ENCODE measurements at places on chromosomes 2 and 18. TPM values are rescaled to one million over a fixed set of nuclear protein-coding genes. Genes with fewer than 3 reads are reported as not detected.

The POTEJ gene
- total RNA-seq: not detected

DNA sequence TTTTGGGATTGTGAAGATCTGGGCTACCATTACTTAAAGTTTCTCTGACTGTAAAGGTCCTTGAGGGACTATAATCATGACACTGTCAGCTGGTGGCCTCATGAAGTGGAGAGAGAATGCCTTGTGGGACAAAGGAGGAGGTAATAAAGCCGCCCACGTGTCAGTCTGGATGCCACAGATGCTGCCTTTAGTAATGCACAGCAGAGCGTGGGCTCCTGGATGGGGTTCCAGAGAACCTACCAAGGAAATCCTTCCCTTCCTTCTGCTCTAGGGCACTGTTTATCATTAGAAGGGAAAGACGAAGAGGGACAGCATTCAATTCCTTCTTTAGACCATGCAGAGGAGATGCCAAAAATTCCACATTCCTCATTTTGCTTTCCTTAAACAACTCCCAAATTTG, 63.5 kb downstream of the COL5A2 start:
- DNase-seq: no peak

- DNase-seq: no peak
Observed at GRCh38 chr2:60485055-60485454, 68.4 kb downstream of the BCL11A start.

- no peak for DNase-seq
Observed at GRCh38 chr2:11703700-11704099, 33.7 kb upstream of the NTSR2 start.

DNA sequence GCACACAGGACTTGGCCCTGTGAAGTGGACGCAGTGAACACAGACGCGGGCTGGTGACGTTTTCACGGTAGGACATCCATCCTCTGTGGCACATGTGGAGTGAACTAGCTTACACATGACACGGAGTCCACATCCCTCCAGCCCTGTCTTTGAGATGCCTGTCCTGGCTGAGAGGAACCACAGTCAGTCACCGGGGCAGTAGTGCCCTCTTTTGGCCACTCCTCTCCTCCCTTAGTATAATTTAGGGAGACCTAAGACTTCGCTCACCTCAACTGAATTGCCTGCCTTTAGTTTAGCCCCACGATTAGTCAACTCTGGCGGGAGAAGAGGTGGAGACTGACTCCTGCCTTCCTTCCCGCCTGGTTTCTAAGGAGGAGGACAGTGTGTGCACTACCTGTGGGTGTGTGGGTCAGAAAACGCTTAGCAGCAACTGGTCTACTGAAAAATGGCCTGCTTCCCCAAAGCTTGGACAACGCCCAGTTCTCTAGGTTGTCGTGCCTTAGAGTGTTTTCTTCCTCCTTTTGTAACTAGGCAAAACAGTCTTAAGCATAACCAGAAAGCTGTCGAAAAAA, 70.6 kb downstream of the MBP start:
- no peak for DNase-seq

DNA sequence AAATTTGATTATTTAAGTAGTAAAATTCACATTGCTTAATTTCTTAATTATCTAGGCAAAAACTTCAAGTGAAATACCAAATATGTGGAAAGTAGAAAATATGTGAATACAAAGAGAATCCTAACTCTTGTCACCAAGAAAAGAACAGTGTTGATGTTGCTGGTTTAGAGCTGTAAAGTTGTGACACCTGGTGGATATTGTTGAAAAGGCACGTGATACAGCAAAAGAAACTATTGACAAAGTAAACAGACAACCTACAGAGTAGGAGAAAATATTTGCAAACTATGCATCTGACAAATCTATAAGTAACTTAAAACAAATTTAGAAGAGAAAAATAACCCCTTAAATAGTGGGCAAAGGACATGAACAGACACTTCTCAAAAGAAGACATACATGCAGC, 25.6 kb upstream of the ZC3H15 start:
- DNase-seq: no peak

GRCh38 chr2:152072011-152072410, 26.8 kb downstream of the CACNB4 start:
- no peak for DNase-seq

- DNase-seq: no peak
Observed at GRCh38 chr2:74031221-74031620, 46.5 kb downstream of the TET3 start.

GRCh38 chr18:49520661-49521145, 33.7 kb upstream of the C18orf32 start:
- DNase-seq: no peak

- no peak for DNase-seq
Observed at GRCh38 chr2:64990876-64991275, 1.7 kb downstream of the SLC1A4 start.

GRCh38 chr18:77035380-77036187, 97.0 kb downstream of the MBP start:
- no peak for DNase-seq

- DNase-seq: no peak
Observed at GRCh38 chr2:109516445-109517117, 97.2 kb downstream of the SEPTIN10 start.

- DNase-seq: no peak
Observed at GRCh38 chr2:134406736-134407135, 152.9 kb downstream of the MGAT5 start.

DNA sequence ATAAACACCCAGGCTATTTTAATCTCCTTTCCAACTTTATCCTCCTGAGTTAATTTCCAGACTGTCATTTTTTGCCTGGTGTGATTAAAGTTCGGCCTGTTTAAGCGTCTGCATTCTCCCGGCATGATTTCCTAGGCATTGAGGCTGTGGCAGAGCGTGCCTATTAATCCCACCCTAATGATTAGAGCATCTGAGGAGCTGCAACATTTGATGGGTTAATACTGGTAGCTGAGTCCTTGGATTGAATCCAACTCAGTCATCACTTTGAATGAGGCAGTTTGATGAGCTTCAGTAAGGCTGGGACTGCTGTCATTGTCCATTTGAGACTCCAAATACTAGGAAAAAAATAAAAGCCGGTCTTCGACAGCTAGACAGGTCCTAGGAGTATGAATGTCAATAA, 882.5 kb downstream of the SLC4A3 start:
- no peak for DNase-seq

The MROH2A gene
- total RNA-seq: not detected

DNA sequence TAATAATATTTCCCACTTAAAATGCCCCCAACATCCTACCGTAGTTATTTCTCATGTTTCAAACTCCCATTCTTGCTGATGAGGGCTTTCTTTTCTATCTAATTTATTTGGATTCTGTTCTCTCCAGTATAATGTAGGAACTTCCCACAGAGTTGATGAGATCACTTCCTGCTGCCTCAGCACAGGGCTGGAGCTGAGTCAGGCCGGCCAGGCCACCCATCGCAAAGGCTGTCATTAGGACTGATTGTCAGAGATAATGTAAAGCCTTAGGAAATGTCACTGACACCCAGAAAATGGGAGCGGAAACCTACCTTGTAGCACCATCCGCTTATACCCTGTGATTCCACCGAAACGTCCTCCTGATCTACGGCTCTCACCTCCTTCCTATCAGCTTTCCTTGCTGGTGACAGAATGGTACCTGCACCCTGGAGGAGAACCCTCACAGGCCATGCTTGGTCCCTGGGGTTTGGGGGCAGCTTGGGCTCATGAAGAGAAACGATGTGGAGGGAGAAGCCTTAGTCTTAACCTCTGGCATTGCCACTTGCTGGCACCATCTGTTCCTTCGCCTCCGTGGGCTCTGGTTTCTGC, 672.8 kb upstream of the ID2 start:
- DNase-seq: no peak

GRCh38 chr2:181998041-181998835, 12.6 kb downstream of the PPP1R1C start:
- DNase-seq: no peak

DNA sequence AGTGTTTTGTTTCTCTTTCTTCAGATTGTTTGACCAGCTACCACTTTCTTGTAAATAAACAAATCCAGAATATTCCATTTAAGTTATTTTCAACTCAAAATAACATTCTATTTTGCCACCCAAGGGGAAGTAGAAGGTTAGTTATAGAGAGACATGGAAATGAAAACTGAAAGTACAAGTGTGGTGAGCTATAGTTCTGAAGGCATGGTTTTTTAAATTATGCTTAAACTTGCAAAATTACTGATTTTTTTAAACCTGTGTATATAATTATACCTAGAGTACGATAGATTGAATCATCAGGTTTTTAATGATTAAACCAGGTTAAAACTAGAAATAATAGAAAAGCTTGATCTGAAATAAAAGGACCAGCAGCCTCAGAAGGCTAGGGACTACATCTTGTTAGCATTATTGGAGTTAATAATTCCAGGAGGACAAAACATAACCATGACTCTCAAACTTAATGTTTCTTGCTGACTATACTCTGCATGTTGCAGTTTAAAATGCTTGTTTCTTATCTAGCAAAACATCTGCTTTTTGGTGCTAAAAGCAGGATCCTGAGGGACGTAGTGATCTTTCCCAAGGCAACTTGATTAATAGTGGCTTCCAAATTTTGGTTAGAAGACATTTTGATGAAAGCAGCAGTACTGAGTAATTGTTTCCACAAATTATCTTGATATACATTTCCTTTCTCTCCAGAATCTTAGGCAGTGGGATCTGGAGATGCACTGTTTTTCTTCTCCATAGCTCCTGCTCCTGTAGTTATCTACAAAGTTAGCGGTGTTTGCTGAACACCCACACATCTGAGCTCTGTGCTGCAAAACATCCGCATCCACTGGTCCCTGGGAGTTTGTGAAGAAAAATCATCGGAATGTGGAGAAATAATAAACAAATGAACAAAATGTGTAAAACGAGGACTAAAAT, 327.2 kb upstream of the PKDCC start:
- DNase-seq: no peak

- DNase-seq: no peak
Observed at GRCh38 chr18:35953688-35954087, 18.8 kb upstream of the RMP24 start.

GRCh38 chr2:85134896-85135659, 1.9 kb downstream of the TCF7L1 start:
- DNase-seq: no peak

DNA sequence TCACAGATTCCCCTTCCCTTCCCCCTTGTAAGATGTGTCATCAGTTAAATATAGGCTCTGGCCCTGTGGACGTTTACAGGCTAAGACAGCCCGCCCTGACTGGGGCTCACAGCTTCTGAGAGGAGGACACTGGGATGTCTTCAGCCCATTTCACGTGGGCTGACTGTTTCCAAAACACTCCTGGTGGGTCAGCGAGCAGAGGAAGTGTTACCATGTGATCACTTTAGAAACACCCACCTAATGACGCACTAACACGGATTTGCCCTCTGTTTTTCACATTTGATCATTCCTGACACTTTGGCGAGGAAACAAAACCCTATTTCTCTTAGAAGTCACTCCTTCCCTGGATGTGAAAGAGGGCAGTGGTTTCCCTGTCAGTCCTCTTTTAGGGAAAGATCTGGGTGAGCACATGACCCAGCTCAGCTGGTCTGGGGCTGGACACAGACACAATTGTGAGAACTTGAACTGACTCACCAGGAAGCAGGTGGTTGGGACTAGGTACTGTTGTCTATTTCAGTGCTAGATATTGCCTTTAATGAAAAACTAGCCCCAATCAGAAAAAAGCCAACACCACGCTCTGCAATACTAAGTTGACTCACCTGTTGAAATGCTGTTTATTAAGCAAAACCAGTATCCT, 38.8 kb downstream of the BMP10 start:
- DNase-seq: no peak

The FZD7 gene
- total RNA-seq: 38.1 TPM

The CNGA3 gene
- total RNA-seq: not detected

The POTEC gene
- not detected for total RNA-seq

GRCh38 chr2:42652086-42652485, 83.7 kb downstream of the MTA3 start:
- DNase-seq: no peak

GRCh38 chr2:142082368-142082767, 48.4 kb downstream of the LRP1B start:
- no peak for DNase-seq

The PARD3B gene
- total RNA-seq: 3.6 TPM

DNA sequence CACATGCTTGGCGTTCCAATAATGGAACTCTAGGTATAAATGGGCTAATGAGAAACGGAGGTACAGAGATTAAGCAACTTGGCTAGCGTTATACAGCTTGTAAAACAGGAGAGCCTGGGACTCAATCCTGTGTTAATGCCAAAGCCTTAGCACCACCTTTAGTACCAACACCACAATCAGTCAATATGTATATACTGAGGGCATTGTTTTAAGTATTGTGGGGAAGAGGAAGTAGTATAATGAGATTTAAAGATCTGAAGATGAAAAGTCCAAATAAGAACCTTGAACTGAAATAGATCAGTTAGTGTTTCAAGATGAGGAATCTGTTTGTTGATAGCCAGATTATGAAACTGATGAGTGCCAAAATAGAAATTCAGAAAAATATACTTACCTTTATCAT, 8.1 kb downstream of the MARS2 start:
- no peak for DNase-seq

GRCh38 chr2:241869087-241869961, at the start of gene RTP5:
Gene RTP5 (plus strand): TSS chr2:241869729. CDS start chr2:241869757, 28 bp downstream.
- DNase-seq: no peak

The ANKRD30BL gene
- not detected for total RNA-seq

The SKOR2 gene
- total RNA-seq: not detected

DNA sequence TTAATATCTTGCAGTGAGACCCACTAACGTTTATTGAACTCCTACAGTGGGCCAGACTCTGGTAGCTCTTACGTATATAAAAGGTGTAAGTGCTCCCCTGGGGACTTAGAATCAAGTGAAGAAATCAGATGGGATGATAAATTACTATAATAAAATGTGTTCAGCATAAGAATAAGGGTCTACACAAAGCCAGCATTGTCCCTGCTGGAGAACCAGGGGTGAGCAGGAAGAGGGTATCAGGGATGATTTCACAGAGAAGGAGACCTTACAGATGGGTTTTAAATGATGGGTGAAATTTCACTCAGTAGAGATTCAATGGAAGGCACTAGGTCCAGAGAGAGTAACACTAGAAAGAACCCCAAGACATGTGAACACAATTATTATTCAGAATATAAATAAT, 20.7 kb downstream of the NRXN1 start:
- DNase-seq: no peak
